ENCODE measurements at places on chromosomes 2 and 18. TPM values are rescaled to one million over a fixed set of nuclear protein-coding genes. Genes with fewer than 3 reads are reported as not detected.

DNA sequence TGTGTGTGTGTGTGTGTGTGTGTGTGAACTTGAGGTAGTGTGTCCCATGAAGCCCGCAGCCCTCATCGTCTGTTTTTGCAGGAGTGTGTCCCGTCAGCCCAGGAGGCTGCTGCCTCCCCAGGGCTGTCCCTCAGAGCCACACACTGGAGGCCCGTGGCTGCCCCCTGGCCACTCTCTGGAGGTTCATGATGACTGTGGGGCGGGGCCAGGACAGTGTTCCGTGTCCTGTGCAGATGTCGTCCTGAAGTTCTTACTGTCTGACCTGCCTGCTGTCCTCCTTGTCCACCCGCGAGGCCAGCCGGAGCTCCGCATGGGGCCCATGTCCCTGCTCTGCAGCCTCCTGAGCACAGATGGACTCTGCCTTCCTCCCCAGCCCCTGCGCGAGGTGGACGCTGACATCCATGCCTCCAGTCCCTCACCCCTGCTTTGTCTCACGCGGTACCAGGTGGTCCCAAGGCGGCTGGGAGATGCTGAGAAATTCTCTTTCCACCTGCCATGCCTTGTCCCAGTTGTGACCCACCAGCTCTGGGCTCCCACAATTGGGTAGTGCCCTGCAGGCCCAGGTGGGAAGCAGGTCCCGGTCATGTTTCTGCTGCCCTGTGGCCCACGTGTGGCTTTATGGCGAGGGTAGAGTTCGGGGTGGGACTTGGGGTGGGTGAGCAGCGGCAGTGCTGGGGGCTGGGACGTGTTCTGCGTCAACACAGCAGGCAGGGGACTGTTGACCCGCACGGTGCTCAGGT is 92.8 kb downstream of the NFATC1 start:
- no peak for DNase-seq

GRCh38 chr2:236915186-236915585 is 170.5 kb upstream of the COPS8 start:
- no peak for DNase-seq

GRCh38 chr2:238574490-238575271 is 148.0 kb downstream of the ASB1 start:
- no peak for DNase-seq

Gene TMEM198
- 2.0 TPM for total RNA-seq

Gene GCG
- total RNA-seq, result not detected

Gene CKAP2L
- total RNA-seq, result 13.5 TPM
